ENCODE measurements at places on chromosomes 3 and 15.

DNA sequence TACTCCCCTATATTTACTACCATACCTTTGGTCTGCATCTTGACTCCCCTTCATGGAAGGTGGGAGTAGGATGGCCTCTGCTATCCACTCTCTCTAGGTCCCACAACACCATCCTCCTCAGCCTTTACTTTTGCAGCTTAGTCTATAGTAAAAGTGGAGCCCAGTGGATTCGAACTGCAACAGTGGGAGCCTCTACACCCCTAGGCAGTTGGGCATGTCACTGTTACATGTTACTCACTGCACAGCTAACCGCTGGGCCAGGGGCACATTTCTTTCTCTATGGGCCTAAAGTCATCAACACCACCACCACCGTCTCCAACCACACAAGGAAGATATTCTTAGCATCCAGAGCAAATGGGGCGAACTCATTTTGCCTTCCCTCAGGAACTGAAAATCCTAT lies 62.9 kb downstream of the KLF13 start:
- DNase-seq: no peak

DNA sequence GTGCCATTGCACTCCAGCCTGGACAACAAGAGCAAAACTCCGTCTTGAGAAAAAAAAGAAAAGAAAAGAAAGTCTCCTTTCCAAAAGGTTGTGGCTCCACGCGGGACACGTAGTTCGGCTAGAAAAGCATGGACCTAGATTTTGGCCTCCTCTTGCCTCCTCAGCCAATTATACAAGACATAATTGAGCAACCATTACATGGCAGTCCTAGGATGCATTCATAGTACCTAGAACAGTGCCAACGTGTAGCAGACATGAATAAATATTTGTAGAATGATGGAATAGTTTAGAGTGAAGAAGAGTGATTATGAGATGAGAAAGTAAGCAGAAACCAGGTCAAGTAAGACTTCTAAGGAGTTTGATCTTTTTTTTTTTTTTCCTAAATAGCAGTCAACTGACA lies 112.5 kb downstream of the ZNF609 start:
- no peak for DNase-seq

- DNase-seq: no peak
Observed at GRCh38 chr15:59657635-59658125, 365 bp upstream of the GTF2A2 start.

GRCh38 chr3:1092771-1093170 lies at the start of gene CNTN6:
CNTN6 (plus strand) TSS chr3:1093024; CDS start chr3:1148009, 54,985 bp downstream.
- no peak for DNase-seq

All from activated CD8-positive, alpha-beta memory T cell treated with anti-CD3 and anti-CD28 coated beads for 4 hours (primary cell).